ENCODE measurements at places on chromosomes 13 and 19. TPM values are rescaled to one million over a fixed set of nuclear protein-coding genes. Genes with fewer than 3 reads are reported as not detected.

DNA sequence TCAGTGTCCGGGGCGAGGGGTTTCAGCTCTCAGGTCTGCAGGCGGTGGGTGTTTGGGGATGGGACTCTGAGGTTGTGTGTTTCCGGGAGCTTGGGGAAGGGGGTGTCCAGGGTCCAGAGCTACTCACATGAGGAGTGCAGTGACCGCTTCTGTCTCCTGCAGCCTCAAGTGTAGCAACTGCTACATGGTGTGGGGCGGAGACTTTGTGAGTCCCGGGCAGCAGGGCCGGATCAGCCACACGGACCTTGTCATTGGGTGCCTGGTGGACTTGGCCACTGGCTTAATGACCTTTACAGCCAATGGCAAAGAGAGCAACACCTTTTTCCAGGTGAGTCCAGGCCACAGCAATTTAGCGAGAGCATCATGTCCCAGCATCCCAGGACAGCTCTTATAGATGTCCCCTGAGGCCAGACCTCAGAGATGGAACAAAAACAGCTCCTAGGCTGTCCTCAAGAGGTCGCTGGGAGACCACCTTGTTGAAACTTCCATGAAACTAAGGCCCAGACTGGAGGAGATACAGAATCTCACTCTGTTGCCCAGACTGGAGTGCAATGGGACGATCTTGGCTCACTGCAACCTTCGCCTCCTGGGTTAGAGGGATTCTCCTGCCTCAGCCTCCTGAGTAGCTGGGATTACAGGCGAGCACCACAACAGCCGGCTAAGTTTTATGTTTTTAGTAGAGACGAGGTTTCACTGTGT is 44.9 kb downstream of the RYR1 start:
- DNase-seq = no peak

- DNase-seq = no peak
These were observed 10.4 kb downstream of the KL start for GRCh38 chr13:33026489-33027152.

- DNase-seq = no peak
These were observed 167.0 kb downstream of the COG6 start for GRCh38 chr13:39822437-39822836.

DNA sequence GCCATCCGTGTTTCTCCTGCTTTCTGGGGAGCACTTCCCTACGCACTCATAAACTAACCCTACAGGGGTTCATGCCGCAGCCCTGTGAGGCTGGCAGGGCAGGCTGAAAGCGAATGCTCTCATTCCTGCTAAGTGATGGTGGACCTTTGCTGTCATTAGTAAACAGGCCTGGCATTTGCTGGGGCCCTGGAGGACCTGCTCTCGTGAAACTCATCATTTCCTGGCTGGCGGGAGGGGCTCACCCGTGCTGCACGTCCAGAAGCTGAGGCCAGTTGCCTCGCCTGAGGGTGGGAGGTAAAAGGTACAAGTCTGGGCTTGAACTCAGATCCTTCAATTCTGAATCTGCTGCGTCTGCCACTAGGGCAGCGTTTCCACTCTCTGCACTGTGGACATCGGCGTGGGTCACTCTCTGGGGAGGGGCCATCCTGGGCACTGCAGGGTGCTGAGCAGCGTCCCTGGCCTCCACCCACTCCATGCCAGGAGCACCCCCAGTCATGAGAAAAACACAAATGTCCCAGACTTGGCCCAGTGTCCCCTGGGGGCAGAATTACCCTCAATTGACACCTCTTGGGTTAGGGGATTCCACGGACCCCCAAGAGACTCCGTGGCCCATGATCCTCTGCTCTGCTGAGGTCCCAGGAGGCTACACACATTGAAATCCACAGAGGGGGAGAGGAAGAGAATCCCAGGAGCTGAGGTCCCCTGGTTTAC is 7.0 kb downstream of the MOB3A start:
- no peak for DNase-seq

DNA sequence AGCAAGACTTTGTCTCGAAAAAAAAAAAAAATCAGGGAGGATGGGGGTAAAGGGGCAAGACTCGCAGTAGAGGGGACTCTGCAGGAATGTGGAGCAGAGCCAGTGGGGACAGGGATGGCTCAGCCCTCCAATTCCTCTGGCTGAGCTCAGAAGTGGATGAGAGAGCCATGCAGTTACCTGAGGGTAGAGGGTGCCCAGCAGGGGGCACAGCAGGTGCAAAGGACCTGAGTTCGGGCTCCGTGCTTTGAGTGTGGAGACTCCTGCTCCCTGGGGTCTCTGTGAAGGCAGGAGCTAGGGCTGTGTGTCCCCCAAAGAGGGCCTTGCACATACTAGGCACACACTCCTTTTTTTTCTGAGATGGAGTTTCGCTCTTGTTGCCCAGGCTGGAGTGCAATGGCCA is 7.7 kb downstream of the DOCK6 start:
- no peak for DNase-seq

DNA sequence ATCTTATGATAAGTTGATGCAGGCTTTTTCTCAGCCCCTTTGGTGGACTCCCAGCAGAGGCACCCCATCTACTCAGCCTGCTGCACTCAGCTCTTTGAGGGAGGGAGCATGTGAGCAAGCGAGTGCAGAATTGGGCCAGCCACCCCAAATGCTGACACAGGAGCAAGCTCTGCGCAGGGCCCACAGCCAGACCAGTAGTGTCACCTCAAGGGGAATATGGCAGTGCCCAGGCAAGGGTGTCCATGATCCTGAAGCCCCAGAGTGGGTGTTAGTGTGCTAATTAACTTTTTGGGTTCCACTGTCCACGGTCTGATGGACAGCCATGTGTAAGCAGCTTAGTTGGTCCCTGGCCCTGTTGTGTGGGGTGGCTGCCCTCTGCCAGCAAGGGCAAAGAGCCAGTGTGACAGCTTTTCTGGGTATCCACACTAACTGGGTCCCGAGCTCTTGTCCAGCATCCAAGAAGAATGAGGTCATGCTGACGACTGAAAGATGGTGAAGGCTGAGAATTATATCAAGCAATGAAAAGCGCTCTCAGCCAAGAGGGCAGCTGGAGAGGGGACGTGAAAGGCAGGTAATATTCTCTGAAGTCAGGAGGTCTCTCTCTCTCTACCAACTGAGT is 898.3 kb upstream of the PCDH9 start:
- no peak for DNase-seq

GRCh38 chr19:42497492-42498168 is 30.7 kb downstream of the CEACAM1 start:
- DNase-seq = no peak

DNA sequence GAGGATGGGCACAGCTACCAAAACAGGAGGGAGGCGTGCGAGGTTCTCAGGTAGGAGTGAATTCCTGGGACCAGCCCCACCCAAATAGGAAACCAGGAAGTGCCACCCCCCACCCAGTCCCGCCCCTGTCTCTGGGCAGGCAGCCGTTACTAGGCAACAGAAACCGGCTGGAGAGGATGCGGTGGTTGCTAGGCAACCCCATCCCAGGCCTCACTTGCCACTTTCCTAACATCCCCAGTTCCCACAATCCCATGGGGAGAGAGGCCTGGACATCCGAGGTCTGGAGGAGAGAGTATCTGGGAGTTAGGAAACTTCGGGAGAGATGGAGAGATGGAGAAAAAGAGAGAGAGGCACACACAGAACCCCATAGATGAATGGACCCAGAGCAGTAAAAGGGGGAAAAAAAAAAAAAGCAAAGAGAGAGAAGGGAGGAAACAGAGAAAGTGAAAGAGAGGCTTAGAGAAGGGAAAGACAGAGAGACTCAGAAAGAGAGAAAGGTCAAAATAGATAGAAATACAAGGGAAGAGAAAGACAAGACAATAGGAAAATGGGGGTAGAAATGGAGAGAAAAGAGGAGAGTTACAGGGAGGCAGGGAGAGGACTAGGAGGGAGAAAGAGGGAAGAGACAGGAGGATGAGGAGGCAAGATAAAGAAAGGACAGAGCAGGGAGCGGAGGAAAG is 3.8 kb downstream of the GRIK5 start:
- DNase-seq = no peak

Gene SIGLEC12
- total RNA-seq = 1.0 TPM

Gene SHISA7
- not detected for total RNA-seq

Gene MIA
- 1.1 TPM for total RNA-seq

Gene ATP8A2
- 0.58 TPM for total RNA-seq

Gene NKG7
- 901 TPM for total RNA-seq
